ENCODE measurements at places on chromosomes 4 and X.

- no peak for DNase-seq
Observed at GRCh38 chr4:134848681-134849080, 647.1 kb upstream of the PABPC4L start.

GRCh38 chr4:48252313-48252712, 17.3 kb downstream of the TEC start:
- DNase-seq, result no peak

GRCh38 chr4:2725380-2725779, 30.8 kb downstream of the TNIP2 start:
- no peak for DNase-seq

DNA sequence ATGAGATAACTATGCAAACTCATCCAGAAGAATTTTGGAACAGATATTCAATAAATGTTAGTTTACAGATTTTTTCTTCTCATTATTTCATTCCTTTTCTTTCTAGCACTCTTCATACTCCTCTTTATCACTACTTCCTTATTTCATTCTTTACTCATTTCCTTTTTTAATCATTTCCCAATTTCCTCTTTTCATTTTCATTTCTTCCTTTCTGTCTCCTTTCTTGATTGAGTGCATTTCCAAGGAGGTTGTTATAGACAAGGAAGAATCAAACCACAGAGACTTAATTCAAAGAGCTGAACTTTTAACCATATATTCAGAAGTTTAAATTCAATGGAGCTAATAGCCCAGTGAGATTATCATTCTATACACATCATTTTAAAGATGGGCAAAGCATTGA, 600.7 kb downstream of the ARAP2 start:
- DNase-seq, result no peak

DNA sequence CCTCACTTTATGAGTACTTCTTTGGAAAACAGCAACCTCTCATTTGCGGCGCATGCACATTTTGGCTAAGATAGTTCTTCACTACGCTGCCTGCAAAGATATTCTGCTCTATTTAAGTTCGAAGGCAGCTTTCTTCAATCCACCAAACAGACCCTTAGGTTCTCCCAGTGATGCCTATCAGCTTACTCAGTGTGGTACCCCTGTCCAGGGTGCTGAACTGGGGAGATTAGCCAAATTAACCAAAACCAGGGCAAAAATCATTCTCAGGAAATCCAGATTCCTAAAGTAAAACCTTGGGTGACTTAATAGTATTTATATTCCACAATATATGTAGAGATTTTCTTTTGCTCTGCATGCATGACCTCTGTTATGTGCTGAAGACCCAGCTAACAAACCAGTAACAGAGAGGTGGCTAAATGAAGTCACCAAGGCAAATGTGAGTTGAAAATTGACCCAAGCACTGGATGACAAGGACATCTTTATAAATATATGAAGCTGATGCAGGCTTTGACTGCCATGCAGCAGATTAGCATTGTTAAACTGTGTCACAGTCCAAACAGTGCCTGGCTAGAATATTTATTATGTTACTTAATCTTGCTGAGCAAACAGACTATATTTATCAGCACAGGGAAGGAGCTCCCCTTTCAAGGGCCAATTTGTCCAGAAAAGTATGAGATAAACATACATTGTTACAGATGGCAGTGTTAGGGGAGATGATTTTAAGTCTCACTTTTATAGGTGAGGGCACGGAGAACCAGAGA, 418.2 kb downstream of the STIM2 start:
- DNase-seq, result no peak

- no peak for DNase-seq
Observed at GRCh38 chr4:161546902-161547301, 616.9 kb downstream of the FSTL5 start.

DNA sequence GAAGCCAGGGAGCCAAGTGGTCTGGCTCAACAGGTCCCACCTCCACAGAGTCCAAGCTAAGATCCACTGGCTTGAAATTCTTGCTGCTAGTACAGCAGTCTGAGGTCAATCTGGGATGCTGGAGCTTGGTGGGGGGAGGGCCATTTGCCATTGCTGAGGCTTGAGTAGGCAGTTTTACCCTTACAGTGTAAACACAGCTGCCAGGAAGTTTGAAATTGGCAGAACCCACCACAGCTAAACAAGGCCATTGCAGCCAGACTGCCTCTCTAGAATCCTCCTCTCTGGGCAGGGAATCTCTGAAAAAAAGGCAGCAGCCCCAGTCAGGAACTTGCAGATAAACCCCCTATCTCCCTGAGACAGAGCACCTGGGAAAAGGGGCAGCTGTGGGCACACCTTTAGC, 84.9 kb downstream of the EDA2R start:
- DNase-seq, result no peak

GRCh38 chr4:20420916-20421602, 169.4 kb downstream of the SLIT2 start:
- no peak for DNase-seq

DNA sequence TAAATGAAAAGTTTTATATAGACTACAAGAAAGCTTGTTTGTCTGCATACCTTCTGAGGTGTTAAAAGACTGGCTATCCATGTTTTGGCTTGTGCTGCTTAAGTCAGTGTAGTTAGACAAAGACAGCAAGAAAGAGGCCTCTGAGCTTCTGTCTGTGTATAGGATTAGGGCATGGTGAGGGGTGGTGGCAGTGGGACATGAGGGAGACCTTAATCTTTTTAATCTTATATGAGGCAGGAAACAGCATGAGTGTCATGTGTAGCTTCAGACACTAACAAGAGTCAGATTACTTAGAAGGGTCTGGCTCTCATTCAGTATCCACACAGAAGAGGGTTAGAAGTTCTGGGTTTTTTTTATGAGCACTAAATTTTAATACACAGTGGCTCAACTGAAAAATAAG, 213.3 kb downstream of the GABRG1 start:
- DNase-seq, result no peak

DNA sequence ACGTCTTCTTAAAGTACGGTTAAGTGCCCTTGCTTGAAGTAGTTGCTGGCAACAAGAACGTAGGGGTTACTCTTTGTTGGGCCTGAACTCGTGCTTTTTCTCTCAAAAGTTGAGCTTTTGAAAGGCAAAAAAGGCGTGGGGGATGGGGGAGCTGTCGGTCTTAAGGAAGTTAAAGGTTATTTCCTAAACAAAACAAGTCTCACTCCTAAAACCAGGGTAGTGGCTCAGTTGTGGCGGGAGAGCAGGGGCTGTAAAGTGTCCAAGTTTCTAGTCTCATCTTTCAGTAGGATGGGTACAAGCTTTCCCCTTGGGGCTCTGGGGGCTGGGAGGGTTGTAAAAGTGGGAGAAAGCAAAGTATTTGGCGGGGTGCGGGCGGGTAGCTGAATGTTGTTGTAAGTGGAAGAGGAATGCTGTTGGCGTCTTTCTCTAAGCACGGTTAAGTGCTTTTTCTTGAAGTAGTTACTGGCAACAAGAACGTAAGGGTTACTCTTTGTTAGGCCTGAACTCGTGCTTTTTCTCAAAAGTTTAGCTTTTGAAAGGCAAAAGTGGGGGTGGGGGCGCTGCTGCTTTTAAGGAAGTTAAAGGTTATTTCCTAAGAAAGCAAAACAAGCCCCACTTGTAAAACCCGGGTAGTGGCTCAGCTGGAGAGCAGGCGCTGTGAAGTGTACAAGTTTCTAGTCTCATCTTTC, 904 bp upstream of the WDR1 start:
- DNase-seq, result no peak

DNA sequence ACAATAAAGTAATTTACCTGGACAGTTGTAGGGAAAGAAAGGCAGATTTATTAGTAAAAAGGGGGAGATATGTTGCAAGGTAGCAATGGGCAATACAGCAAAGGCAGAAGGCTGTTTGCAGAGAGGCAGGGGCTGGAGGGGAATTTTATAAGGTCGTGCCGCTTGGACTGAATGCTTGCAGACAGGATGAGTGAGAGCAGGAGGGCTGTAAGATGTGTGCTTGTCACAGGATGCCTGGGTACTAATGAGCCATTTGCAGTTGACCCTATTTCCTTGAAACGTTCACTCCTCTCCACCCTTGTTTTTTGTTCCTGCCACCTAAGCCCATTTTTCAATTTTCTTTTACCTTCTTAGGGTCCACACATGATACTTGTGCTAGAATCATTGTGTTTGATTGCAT, 214.7 kb downstream of the TRAM1L1 start:
- no peak for DNase-seq

- DNase-seq, result no peak
Observed at GRCh38 chrX:77450996-77451395, 3.8 kb downstream of the FGF16 start.

DNA sequence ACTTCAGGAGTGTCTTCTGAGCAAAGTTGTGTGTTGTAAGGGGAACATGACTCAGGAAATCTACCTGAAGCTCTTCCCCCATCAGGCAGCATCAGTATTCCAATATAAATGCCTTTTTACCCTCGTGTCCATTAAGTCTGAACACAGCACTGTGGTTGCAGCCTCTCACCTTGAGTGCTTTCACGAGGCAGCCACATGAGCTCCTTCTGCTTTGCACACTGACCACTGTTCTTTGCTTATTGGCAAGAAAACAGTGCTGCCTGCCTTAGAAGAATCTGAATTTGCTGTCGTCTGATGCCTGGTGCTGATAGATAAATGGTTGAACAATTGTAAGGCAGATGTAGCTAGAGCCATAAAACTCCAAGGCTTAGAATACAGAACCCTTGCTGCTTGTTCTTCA, 139.6 kb upstream of the WDR1 start:
- no peak for DNase-seq

DNA sequence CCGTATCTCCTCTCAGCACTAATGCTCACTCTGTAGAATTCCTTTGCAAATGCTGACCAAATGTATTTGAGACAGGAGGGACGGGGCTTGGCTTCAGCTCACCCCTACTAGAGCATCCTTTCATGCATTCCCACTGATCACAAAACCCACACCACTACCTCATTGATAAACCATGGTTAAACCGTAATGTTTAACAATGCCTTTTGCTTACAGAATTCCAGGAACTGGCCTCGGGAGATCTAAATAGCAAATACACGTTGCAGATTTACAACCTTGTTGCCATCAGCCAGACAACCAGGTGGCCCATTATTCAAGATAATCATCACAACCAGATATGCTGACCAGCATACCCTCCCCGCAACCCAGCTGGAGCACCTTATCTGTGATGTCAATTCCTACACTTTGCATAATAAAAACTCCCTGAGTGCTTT, 391.9 kb downstream of the KCTD8 start:
- DNase-seq, result no peak

DNA sequence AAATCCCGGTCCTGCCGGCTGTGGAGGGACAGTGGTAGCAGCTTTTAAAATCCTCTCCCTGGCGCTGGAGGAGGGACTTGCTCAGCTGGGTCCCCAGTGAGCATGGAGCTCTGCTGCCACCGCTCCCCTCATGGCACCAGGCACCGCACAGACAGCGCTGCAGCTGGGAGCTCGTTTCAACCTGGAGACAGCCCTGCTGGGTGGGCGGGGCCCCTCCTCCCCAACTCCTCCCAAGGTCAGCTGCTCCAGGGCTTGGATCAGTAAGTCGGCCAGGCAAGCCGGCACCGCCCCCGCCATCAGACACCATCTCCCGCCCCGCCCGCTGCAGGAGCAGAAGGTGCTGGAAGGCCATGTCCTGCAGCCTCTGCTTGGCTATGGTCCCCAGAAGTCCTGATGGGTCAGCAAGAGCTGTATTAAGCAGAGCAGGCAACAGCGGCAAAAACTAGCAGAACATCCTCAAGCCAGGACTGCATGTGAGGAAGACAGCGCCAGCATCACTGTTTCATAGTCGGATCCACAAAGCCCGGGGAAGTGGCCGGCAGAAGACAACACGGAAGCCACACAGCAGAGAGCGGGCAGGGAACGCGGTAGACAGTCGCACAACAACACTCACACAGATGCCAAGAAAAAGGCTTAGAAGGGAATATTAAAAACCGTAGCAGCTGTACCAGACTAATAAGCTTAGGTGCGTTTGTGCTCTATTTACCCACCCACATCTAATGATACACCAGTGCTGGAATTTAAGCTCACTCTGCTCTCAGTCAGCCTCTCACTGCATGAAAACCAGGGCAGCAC, 16.2 kb downstream of the ZFYVE28 start:
- peak; percentile 13 for DNase-seq

DNA sequence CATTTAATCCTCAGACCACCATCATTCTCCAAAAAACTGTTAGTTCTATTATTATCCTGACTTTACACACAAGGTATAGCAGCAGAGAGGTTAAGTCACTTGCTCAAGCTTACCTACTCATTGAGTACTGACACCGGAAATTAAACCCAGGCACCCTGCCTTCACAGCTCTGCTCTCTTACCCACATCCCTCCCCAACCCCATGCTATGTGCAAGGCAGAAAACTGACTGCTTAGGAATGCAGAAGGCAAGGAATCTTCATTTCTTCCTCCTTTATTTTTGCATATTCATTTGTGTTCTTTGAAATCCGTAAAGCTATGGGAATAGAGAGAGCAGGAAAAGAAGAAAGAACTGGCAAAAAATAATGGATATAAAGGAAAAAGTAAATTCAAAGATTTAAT, 261.8 kb downstream of the PAPSS1 start:
- no peak for DNase-seq

DNA sequence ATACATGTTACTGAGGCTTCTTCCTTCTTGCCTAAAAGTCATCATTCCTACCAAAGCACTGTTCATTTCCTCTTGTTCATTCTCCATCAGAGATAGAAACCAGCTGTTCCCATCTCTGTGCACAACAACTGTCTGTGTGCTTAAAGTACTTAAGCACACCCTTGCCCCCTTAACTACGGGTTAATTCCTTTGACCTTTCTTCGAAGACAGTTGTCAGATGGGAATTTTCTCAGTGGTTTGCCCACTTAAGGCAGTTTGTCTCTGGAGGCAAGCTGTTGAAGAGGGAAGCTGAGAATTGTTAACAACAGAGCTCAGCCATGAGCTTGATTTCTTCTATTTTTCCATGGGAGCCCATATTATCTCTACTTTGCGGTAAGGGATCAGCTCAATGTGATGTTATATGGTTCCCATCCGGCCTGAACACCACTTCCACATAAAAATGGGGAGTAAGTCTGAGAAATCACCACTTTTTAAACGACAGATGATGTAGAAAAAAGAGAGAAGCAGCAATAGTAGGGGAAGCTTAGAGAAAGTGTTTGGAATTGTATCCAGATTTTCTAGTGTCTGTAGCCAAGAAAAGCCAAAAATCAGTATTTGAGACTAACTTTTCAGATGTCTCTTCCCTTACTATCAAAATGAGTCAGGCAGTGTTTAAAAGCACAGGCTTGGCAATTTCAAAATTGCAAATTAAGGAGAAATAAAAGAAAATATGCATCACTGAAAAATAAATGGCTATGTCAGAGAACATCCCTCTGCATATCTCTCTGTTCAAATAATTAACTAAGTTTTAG, 194.4 kb downstream of the SLIT2 start:
- DNase-seq, result no peak

GRCh38 chrX:1391370-1391706, 575 bp downstream of the SLC25A6 start:
- peak; percentile 94 for DNase-seq

DNA sequence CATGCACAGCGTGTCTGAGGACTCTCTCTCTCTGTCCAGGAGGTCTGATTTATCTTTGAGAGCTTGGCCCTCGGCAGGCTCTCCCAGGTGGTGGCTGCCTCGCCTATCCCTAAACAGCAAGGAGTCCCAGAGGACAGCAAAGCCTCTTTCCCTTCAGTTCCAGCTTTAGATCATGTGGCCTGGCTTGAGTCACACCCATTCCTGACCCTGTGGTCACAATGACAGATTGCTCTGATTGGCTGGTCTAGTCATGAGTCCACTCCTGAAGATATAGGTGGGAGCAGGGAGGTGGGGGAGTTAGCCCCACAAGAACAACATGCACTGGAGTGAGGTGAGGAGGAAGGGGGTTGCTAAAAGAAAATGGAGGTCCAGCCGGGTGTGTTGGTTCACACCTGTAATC, 12.1 kb upstream of the PORCN start:
- no peak for DNase-seq

Measured in hematopoietic multipotent progenitor cell treated with erythropoietin and hydrocortisone succinate and interleukin-3 and kit ligand, for 17 days (in vitro differentiated cells).